SJSA1 (cell line): ENCODE measurements at places on chromosomes 1 and 21. TPM values are rescaled to one million over a fixed set of nuclear protein-coding genes. Genes with fewer than 3 reads are reported as not detected.

GRCh38 chr1:89708751-89709375, 75.9 kb downstream of the LRRC8C start:
- no peak for DNase-seq

DNA sequence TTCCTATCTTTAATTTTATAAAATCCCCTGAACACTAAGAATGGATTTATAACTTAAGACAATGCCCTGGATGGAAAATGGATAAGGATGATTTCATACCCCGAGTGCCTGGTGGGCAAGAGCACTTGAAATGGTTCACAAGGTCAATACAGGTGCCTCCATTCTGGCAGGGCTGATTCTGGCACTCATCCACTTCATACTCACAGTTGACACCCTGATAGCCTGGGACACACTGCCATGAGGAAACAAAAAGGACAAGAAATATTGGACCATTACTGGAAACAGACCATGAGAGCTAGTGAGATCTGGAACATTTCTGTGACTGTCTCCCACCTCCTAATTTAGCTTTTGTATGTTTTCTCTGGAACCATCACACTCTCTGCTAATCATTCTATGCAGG, 39.1 kb upstream of the ADAM30 start:
- DNase-seq = no peak

DNA sequence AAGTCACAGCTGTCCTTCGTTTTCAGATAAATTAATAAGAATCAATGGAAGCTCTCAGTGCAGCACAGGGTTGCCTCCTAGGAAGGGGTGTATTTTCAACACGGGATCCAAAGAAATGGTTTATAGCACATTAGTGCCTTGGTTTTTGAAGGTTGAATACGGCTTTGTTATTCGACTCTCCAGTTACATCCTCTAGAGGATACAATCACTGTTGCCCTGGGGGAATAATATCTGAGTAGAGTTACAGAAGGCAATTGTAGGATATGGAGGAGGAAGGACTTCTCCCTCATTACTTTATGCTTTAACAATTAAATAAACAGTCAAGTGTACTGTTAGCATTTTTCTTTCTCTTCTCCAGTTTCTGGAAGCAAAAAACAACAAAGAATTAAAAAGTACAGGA, 14.3 kb upstream of the ZNF326 start:
- no peak for DNase-seq

- DNase-seq = no peak
These were observed 56.5 kb downstream of the GALNT2 start for GRCh38 chr1:230123280-230124185.

GRCh38 chr1:84078108-84078841, 65.8 kb upstream of the PRKACB start:
- DNase-seq = no peak

DNA sequence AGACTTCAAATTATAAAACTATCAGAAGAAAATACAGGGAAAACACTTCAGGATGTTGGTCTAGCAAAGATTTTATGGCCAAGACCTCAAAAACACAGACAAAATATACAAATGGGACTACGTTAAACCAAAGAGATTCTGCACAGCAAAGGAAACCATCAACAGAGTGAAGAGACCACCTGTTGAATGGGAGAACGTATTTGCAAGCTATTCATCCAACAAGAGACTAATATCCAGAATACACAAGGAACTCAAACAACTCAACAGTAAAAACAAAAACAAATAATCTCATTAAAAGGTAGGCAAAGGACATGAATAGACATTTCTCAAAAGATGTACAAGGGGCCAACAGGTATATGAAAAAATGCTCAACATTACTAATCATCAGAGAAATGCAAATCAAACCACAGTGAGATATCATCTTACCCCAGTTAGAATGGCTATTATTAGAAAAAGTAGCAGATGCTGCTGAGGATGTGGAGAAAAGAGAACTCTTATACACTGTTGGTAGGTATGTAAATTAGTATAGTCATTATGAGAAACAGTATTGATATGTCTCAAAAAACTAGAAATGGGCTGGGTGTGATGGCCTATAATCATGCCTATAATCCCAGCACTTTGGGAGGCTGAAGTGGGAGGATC, 112.6 kb downstream of the LRIG2 start:
- no peak for DNase-seq

The ASH1L gene
- 14.7 and 23.0 TPM in 2 replicates for total RNA-seq

The IGSF3 gene
- 3.5 and 5.8 TPM in 2 replicates for total RNA-seq

The ADAMTS4 gene
- not detected in 2 replicates for total RNA-seq

The HAO2 gene
- not detected in 2 replicates for total RNA-seq

The TEDDM1 gene
- total RNA-seq = not detected in 2 replicates
